T-helper 2 cell (primary cell): ENCODE measurements at places on chromosomes 11 and 22.

GRCh38 chr11:102435688-102436087 lies 16.9 kb downstream of the TMEM123 start:
- DNase-seq: no peak

GRCh38 chr11:13278609-13279486 lies 1.3 kb downstream of the BMAL1 start:
- no peak for DNase-seq

GRCh38 chr11:17208257-17208999 lies 642 bp upstream of the PIK3C2A start:
- no peak for DNase-seq

- DNase-seq: no peak
These were observed 304.8 kb downstream of the ST3GAL4 start for GRCh38 chr11:126660321-126660720.

GRCh38 chr11:118930094-118930712 lies 4.5 kb upstream of the BCL9L start:
- peak; percentile 80 for DNase-seq

- no peak for DNase-seq
These were observed 533.6 kb upstream of the API5 start for GRCh38 chr11:42778193-42778592.

DNA sequence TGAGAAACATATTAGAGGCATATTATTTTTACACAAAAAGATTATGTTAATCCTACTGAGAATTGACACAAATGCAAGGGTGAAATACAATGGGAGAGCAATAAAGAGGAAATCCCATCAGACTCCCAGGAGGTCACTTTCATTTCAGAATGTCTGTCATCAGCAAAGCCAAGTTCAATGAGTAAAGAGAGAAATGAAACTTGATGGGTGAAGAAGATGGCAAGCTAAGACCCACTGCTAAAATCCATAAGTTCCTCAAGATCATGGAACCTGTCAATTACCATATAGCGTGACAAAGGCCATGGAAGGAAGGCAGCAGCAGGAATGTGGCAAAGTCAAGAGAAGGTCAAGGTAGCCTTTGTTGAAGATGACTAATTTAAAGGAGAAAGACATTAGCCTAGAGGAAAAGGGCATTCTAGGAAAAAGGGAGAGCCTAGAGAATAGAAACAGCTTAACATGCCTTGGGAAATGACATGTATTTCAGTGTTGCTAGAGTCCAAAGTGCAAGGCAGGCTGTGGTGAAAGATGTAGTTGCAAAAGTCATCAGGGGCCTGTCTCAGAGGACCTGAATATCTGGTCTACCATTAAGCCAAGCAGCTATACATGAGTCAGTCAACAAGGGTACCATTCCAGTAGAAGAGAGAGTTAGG lies 43.1 kb downstream of the FAM168A start:
- DNase-seq: no peak

DNA sequence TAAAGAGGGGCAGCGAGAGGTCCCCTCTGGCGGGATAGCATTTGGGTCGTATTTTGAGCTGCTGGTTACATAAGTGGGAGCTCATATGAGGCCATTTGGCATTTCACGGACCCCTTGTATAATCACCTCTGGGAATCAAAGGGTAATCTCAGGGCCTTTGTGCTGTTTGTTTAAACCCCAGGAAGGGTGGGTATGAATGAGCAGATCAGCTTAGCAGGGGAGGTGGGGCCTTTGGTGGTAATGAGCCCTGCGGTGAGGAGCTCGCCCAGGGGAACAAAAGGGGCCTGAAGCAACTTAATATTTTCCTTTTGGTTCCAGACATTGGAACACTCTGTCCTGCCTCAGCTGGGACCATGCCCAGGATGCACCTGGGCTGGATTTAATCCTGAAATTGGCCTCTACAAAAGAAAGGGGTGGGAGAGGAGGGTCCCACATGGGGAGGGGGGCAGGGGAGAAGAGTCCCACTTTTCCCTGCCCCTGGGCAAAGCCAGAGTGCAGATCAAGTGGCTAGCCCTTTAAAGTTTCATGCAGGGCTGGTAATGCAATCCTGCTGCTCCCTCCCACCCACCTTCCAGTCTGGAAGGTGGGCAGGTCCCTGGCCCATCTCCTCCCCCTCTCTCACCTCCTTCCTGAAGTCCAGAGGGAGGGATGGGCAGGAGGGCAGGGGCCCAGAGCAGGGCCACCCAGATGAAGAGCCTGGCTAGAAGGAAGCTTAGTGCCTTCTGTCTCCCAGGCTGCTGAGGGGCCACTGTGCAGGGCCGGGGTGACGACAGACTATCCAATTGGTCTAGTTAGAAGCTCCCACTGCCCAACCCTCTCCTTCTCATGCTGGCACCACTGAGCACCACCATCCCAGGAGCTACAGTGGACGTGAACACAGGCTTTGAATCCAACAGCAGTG lies 10.5 kb downstream of the TSKU start:
- DNase-seq: no peak

DNA sequence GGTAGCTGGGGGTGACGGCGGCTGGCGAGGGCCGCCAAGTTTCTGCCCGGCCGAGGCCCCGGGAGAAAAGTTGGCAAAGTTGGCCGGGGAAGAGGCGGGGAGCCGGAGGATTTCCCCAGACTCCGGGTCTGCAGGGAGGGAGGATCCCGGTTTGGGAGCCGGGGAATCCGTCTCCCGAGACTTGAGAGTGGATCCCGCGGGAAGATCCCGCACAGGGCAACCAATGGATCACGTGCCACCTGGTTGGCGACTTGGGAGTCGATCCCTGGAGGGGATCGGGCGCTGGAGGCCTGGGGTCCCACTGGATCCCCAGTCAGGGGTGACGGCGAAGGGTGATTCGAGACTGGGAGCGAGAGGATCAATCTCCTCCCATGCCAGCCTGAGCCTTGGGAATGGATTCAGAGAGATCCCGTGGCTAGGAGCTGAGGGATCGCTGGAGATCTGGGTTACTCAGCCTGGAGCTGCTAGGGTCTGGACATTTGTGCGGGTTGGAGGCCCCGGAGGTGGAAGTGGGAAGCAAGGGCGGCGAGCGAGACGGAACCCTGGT lies 394 bp downstream of the KIAA1671 start:
- DNase-seq: no peak

- no peak for DNase-seq
These were observed 17.6 kb downstream of the C22orf31 start for GRCh38 chr22:29043906-29044575.

DNA sequence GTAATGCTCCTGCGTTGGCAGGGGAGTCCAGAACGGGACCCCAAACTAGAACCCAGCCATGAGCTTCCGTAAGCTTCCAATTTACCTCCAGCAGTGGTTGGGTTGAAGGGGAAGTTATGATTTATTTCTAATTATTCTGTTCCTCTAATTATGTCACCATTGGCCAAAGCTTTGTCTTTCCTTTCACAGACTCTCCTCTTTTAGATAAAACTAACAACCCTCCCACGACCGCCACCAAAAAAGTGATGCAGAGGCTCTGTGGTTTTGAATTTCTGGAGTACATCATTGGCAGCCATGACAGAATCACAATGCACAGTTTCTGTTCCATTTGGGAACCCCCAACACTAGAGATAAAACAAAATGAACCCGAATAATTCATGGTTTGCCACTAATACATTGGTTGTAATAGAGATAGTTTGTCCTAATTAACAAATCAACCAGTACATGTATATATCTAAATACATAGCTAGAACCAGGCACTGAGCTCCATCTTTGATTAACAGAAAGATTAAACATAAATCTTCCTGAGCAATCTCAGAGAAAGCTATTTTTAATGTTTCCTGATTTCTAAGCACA lies 64.3 kb downstream of the ETS1 start:
- no peak for DNase-seq

- no peak for DNase-seq
These were observed 36.3 kb upstream of the CARS1 start for GRCh38 chr11:3093281-3094191.

- DNase-seq: no peak
These were observed 13.9 kb downstream of the ATG16L2 start for GRCh38 chr11:72828081-72828567.

- DNase-seq: no peak
These were observed 55.6 kb upstream of the RRM1 start for GRCh38 chr11:4039011-4039410.
